ENCODE measurements at places on chromosomes 11 and 22. TPM values are rescaled to one million over a fixed set of nuclear protein-coding genes. Genes with fewer than 3 reads are reported as not detected.

Gene POU2AF3
- polyA plus RNA-seq: not detected

Gene PVALB
- not detected for polyA plus RNA-seq

GRCh38 chr11:68535098-68535497, 74.5 kb downstream of the PPP6R3 start:
- DNase-seq: no peak

Gene IL10RA
- 362 TPM for polyA plus RNA-seq
